Thyroid gland (tissue), 4 donors: ENCODE measurements at places on chromosomes 4 and X. TPM values are rescaled to one million over a fixed set of nuclear protein-coding genes. Genes with fewer than 3 reads are reported as not detected.

DNA sequence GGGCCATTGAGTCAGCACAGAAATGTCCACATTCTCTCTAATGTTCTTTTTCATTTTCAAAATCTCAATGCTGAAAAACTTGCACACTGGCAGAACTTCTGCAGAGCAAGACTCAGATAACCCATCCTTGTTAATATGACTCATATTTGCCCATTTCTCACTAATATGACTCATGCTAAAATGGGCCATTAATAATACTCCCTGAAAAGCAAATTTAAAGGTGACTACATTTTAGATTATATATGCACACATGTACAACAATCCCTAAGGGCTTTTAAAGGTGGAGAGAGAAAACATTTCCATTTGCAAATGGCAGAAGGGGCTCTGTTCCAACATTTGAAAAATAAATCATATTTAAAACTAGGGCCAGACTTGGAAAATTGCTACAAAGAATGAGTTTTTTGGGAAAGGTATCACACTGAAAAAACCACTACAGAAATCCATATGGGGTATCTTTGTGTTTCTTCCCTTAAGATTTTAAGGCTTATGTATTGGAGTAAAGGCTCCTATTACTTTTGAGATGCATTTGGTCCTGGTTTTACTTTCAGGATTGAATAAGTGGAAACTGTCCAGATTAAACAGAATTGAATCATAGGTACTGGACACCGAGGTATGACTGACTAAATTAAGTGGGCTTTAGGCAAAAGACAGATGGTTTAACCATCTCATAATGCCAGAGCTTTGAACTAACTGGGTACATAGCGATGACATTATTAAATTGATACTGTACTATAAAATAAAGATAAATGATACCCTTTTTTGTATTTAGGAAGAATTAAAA, 30.0 kb downstream of the TLR2 start:
- H3K27ac ChIP-seq: no peak overlapping the region
- DNase-seq: no peak
- H3K27me3 ChIP-seq: no peaks in the 10 kb centered on the region
- no peaks in the 10 kb centered on the region for H3K36me3 ChIP-seq
- no peaks in the 10 kb centered on the region for H3K4me1 ChIP-seq

- H3K4me3 ChIP-seq: no peak within 1 kb of the TSS
- DNase-seq: no peak
- H3K4me1 ChIP-seq: peaks cover 5% of the 10 kb centered on the region
- H3K36me3 ChIP-seq: no peaks in the 10 kb centered on the region
Measured at GRCh38 chr4:38804654-38805295, at the start of gene TLR1. Gene TLR1 (minus strand): TSS chr4:38804791. CDS start chr4:38798831, 5,960 bp downstream.

DNA sequence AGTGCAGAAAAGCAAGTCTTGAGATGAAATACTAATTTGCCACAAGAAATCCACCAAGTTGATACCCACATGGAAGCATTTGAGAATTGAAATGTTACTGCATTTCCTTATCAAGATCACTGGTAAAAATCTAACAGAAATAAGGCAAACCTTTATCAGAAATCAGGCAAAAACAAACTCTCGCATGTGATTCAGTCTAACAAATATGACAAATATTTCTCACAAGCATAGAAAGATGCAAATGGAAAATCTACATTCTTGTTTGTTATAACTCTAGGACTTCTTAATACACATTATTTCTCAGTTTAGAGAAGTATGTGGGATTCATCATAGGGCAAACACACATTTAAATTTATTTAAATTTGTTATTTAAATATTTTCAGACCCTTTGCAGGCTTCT, 52.9 kb downstream of the TXK start:
- DNase-seq: no peak
- no peaks in the 10 kb centered on the region for H3K4me1 ChIP-seq

DNA sequence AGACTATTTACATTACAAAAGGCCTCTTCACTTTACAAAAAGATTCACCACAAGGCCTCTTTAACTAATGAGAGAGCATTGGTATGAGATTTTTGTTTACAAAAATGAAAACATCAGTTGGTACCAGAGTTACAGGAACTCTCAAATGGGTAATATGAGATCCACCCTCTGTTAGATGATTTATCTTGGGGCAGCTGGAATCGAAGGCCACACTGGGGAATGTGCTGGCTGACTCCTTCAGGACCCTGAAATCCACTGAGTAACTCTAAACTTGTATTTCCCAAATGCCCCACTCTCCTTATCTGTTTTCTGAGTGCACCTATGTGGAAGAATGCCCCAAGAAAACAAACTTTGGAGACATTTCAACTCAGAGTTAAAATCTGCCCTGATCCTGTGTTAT, 232.9 kb upstream of the F9 start:
- no peaks in the 10 kb centered on the region for H3K36me3 ChIP-seq
- no peak for DNase-seq
- H3K27ac ChIP-seq: no peak overlapping the region
- no peak overlapping the region for H3K4me3 ChIP-seq
- no peaks in the 10 kb centered on the region for H3K27me3 ChIP-seq

- DNase-seq: no peak
- no peaks in the 10 kb centered on the region for H3K36me3 ChIP-seq
- H3K27me3 ChIP-seq: no peaks in the 10 kb centered on the region
- no peak overlapping the region for H3K27ac ChIP-seq
Measured at GRCh38 chr4:59987289-59987688, 1212.8 kb upstream of the ADGRL3 start.

DNA sequence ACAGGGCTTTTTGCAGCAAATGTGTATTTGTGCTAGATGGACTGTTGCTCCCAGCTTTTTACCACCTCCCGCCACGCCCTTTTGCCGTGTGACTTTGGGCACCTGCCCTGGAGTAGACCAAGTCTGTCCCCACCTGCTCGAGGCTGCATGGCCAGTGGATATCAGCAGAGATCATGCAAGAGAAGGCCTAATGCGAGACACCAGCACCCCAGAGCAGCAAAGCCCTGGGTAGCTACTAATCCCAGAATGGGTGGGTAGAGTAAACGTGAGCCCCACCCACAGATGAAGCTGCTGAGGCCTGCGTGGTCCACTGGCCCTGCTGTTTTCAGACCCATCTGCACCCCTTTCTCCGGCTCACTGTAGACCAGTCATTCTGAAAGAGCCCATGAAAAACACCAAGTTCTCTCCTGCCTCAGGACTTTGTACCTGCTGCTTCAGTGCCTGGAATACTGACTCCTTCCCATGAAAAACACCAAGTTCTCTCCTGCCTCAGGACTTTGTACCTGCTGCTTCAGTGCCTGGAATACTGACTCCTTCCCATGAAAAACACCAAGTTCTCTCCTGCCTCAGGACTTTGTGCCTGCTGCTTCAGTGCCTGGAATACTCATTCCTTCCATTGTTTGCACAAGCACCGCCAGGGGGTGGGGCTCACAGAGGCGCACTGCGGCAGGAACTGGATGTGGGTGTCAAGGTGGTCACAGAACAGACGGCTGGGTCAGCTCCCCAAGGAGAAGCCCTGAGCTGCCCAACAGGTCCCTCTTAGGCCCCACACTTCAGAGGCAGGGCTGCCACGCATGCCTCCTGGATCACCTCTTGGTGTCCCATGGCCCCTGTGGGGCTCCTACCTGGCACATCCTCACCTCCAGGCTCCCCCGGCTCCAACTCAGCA, 5.1 kb upstream of the TNIP2 start:
- H3K4me3 ChIP-seq: no peak overlapping the region
- H3K36me3 ChIP-seq: no peaks in the 10 kb centered on the region
- DNase-seq: peak; percentile 56
- H3K27me3 ChIP-seq: no peaks in the 10 kb centered on the region
- no peak overlapping the region for H3K27ac ChIP-seq
- H3K4me1 ChIP-seq: peaks cover 4% of the 10 kb centered on the region

- peaks cover 13% of the 10 kb centered on the region for H3K4me1 ChIP-seq
- H3K27ac ChIP-seq: no peak overlapping the region
- no peaks in the 10 kb centered on the region for H3K36me3 ChIP-seq
- DNase-seq: peak; percentile 41
- H3K4me3 ChIP-seq: no peak overlapping the region
- no peaks in the 10 kb centered on the region for H3K27me3 ChIP-seq
Measured at GRCh38 chr4:182144626-182145333, 98.4 kb upstream of the TENM3 start.

DNA sequence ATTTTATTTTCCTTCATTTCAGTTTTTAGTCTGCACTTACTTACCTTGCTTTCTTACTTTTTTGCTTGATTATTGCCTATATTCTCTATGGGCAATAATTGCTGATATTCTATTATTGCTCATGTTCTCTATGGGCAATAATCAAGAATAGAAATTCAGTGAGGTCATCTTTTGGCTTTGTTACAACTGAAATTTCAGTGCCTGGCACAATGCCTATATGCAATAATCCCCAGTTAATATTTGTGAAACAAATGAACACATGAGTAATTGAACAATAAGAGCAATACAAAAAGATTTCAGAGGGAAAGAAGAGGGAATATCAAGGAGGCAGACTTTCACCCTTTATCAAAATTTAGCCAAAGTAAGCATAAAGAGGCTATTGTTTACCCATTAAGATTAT, 48.6 kb upstream of the ARSJ start:
- H3K4me3 ChIP-seq: no peak overlapping the region
- no peaks in the 10 kb centered on the region for H3K4me1 ChIP-seq
- DNase-seq: no peak
- H3K36me3 ChIP-seq: no peaks in the 10 kb centered on the region
- H3K27ac ChIP-seq: no peak overlapping the region
- H3K27me3 ChIP-seq: no peaks in the 10 kb centered on the region

- H3K4me3 ChIP-seq: no peak overlapping the region
- no peaks in the 10 kb centered on the region for H3K27me3 ChIP-seq
- DNase-seq: no peak
- no peaks in the 10 kb centered on the region for H3K36me3 ChIP-seq
Measured at GRCh38 chr4:96736352-96736889, 896.5 kb downstream of the PDHA2 start.

GRCh38 chr4:92362028-92362427, 58.3 kb downstream of the GRID2 start:
- H3K4me3 ChIP-seq: no peak overlapping the region
- DNase-seq: no peak
- no peaks in the 10 kb centered on the region for H3K27me3 ChIP-seq
- H3K4me1 ChIP-seq: no peaks in the 10 kb centered on the region

- no peak overlapping the region for H3K4me3 ChIP-seq
- no peaks in the 10 kb centered on the region for H3K27me3 ChIP-seq
- no peak overlapping the region for H3K27ac ChIP-seq
- no peak for DNase-seq
- no peaks in the 10 kb centered on the region for H3K36me3 ChIP-seq
- no peaks in the 10 kb centered on the region for H3K4me1 ChIP-seq
Measured at GRCh38 chr4:167906851-167907250, 185.5 kb upstream of the ANXA10 start.

DNA sequence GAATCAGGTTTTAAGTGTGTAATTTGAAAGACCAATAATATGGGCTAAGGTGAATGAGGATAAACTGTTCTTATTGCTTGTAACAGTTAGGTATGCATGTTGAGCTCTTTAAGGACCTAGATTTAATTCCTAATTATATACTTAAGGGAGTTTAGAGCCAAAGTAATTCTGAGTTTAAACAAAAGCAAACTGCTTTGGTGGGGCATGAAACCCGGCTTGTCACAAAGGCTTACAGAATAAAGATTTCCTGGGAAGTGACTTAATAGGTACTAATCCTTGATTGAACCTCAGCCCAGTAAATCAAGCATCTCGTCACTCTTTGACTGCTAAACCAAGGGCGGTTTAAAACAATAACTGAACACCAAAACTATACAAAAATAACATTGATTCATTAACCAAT, 1324.2 kb downstream of the RPA4 start:
- no peak for DNase-seq
- no peak overlapping the region for H3K4me3 ChIP-seq
- no peaks in the 10 kb centered on the region for H3K27me3 ChIP-seq
- no peaks in the 10 kb centered on the region for H3K36me3 ChIP-seq
- H3K27ac ChIP-seq: no peak overlapping the region

GRCh38 chrX:19705196-19705769, 182.1 kb downstream of the SH3KBP1 start:
- no peak for DNase-seq
- no peak overlapping the region for H3K4me3 ChIP-seq
- H3K36me3 ChIP-seq: no peaks in the 10 kb centered on the region
- no peak overlapping the region for H3K27ac ChIP-seq
- H3K27me3 ChIP-seq: no peaks in the 10 kb centered on the region

- peak; percentile 81 for DNase-seq
- H3K27ac ChIP-seq: peak overlapping the region; percentile 76
- no peaks in the 10 kb centered on the region for H3K36me3 ChIP-seq
- peak overlapping the region; percentile 64 for H3K4me3 ChIP-seq
- H3K4me1 ChIP-seq: peaks cover 12% of the 10 kb centered on the region
Measured at GRCh38 chr4:185470501-185471195, 885 bp downstream of the CCDC110 start.

DNA sequence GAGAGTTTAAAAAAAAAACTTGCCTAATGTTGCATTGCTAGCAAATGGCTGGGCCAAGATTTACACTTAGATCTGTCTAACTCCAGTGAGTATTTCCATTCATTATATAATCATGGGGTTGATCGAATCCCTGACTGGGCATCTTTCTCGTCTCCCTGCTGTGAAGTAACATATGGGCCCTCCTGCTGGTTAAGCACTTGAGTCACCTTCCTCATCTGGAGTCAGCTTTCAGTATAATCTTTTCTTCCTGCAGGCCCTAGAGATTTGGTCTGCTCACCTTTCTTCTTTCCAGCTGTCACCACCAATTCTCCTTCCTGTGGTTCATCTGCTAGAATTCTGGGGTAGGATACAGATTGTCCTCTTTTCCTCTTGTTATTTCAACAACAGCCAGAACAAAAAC, 41.6 kb downstream of the TIGD2 start:
- H3K36me3 ChIP-seq: no peaks in the 10 kb centered on the region
- no peaks in the 10 kb centered on the region for H3K27me3 ChIP-seq
- H3K4me1 ChIP-seq: no peaks in the 10 kb centered on the region
- DNase-seq: no peak
- H3K4me3 ChIP-seq: no peak overlapping the region
- H3K27ac ChIP-seq: no peak overlapping the region

- no peak overlapping the region for H3K4me3 ChIP-seq
- no peak for DNase-seq
- no peaks in the 10 kb centered on the region for H3K27me3 ChIP-seq
- H3K4me1 ChIP-seq: peaks cover 21% of the 10 kb centered on the region
Measured at GRCh38 chr4:56469489-56470210, 2.2 kb downstream of the SRP72 start.

- no peak overlapping the region for H3K27ac ChIP-seq
- DNase-seq: no peak
- no peaks in the 10 kb centered on the region for H3K27me3 ChIP-seq
- H3K4me3 ChIP-seq: no peak overlapping the region
- H3K36me3 ChIP-seq: no peaks in the 10 kb centered on the region
Measured at GRCh38 chr4:43233321-43233720, 340.8 kb downstream of the GRXCR1 start.

The TLL1 gene
- total RNA-seq: 6.0 TPM

The AMTN gene
- total RNA-seq: not detected

The STIM2 gene
- total RNA-seq: 39.1 TPM

The ZNF280C gene
- total RNA-seq: 4.8 TPM

The PRKG2 gene
- 0.21 TPM for total RNA-seq

The RASL11B gene
- 3.6 TPM for total RNA-seq

The RTL5 gene
- 5.6 TPM for total RNA-seq

The SH3RF1 gene
- 30.9 TPM for total RNA-seq

The PDK3 gene
- 15.2 TPM for total RNA-seq

The COL4A6 gene
- total RNA-seq: 0.27 TPM

The RNF150 gene
- total RNA-seq: 34.5 TPM

The MAOB gene
- 3.9 TPM for total RNA-seq
